ENCODE measurements at places on chromosomes 16 and 17.
A peak's percentile ranks its signal among the peaks of the same experiment; 100 is the strongest.

GRCh38 chr17:79955691-79956440 lies 79.8 kb downstream of the TBC1D16 start:
- DNase-seq: no peak

- no peak for DNase-seq
These were observed 4.2 kb downstream of the C16orf90 start for GRCh38 chr16:3490911-3491629.

- no peak for DNase-seq
These were observed 62.2 kb downstream of the DHRS7C start for GRCh38 chr17:9729034-9729650.

DNA sequence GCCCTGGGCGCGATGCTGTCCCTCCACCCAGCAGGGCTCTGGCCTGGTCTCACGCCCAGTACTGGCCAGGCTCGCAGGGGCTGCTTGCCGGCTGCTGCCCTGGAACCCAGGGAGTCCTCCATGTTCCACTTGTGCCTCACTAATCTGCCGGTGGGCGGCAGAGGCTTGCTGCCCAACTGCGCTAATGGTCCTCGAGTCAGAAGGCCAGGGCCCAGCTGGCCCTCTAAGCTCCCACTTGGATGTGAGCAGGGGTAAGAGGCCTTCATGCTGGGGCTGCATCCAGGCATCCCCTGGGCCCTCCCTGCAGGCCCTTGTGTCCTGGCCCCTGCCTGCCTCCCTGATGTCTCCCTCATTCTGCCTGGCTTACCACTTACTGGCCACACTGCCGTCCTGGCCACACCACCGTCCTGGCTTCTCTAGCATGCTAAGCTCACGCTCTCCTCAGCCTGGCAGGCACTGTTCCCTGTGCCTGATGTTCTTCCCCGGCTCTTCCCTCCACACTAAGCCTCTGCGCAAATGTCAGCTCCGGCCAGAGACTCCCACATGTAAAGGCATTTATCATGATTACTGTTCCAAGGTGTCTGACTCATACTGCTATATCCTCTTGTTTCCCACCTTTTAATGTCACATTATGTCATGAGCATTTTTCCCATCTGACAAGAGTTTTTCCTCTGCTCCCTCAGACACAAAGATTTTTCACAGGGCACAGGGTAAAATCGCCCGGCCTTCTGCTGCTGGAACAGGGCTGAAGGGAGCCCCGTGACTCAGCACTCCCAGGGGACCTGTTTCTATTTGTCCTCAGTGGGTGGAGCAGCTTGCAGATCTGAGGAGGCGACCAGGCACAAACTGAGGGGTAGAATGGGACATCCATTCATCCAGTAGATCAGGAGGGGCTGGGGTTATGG lies 15.9 kb downstream of the B9D1 start:
- no peak for DNase-seq

DNA sequence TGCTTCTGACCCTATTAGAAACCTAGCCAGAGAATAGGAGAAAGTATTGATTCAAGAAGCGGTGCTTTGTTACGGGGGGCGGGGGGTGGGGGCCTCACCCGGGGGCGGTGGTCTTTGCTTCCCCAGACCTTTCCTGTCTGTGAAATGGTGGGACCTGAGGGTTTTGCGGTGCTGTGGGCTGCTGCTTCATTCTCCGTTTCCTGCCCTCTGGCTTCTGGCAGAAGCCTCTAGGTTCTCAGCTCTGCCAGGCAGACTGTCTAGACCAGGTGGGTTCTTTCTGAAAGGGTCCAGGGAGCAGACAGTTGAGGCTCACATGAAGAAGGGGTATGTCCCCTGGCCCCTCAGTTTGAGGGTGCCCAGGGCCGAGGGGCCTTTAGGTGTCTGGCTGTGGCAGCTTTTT lies 14.0 kb downstream of the GSE1 start:
- DNase-seq: peak; percentile 17

- no peak for DNase-seq
These were observed 41.8 kb upstream of the GFOD2 start for GRCh38 chr16:67760956-67761230.

DNA sequence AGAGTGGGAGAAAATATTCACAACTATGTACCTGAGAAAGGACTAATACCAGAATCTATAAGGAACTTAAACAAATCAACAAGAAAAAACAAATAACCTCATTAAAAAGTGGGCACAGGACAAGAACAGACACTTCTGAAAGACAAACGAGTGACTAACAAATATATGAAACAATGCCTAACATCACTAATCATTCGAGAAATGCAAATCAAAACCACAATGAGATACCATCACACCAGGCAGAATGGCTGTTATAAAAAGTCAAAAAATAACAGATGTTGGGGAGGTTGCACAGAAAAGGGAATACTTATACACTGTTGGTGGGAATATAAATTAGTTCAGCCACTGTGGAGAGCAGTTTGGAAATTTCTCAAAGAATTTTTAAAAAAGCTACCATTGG lies 83.5 kb upstream of the WSCD1 start:
- no peak for DNase-seq

GRCh38 chr17:65776890-65777289 lies 215.4 kb upstream of the AXIN2 start:
- DNase-seq: no peak

DNA sequence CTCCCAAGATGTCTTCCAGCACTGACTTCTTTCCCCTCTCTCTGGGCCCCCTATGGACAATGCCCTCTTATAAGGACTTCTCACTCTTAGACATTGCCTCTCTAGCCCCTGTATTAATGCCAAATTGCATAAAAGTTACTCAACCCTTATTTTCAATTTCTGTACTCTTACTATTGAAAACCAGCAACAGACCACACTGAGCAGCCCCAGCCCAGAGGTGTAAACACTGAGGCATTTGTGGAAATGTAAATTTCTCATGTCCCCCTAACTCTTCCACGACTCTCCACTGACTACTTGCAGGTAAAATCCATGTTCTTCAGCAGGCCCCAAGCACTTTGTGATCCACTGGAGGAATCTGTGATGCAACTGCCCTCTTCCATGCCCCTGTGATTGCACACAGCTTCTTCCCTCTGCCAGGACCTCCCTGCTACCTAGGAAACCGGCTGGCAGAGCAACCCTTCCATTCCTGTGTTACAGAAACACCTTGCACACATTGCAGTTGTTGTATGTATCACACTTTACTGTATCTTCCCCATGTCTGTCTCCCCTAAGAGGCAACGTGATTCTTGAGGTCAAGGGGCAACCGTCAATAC lies 4.4 kb downstream of the N4BP1 start:
- no peak for DNase-seq

DNA sequence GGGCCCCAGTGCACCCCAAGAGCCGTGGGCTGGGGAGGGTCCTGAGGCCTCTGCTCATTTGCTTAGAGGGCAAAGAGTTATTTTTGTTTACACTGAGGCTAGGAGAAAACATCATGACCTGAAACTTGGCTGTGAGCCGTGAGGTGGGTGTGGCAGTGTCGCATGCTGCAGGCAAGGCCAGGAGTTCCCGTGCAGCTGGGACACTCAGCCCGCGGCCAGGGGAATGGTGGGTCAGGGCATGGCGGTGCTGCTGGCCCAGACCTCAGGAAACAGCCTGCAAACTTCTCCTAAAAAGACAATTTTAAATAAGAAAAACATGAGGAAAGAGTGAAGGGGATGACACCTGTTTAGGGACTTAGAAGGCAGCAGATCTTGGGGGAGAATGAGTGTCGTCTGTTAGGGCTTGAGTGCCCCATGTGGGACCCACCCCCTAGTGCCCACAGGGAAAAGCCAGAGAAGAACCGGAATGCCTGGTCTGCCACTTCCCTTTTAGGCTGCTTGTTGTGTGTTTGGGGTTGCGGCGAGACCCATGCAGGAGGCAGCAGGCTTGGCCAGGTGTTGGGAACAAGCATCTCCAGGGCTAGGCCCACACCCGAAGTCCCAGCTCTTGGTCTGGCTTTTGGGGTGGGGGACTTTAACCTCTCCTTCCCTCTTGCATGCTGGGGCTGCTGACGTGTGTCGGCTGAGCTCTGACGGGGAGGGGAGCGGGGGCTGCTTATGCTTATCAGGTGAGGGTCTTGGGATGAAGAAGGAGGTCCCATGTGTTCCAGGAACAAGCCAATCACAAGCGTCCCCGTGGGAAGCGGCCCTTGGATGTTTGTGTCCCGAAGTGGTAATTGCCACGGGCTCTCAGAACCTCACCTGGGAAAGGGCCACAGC lies 80.9 kb upstream of the GNG13 start:
- no peak for DNase-seq

GRCh38 chr17:59892251-59892923 lies 356 bp downstream of the TUBD1 start:
- no peak for DNase-seq

GRCh38 chr17:19019041-19019941 lies 14.7 kb upstream of the FAM83G start:
- no peak for DNase-seq

DNA sequence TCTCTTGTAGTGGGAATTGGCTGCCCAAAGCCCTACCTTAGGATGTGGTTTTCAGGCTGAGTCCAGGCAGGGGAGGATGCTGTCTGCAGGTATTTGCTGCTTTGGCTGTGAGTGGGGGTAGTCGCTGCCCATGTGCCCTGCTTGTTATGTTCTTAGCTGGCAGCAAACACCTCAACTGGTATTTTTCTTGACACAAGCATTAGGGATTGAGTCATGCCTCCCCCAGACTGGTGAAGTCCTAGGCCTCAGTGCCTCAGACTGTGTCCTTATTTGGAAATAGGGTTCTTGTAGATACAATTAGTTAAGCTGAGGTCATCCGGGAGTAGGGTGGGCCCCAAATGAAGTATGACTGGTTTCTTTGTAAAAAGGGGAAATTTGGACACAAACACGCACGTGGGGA lies 808.3 kb upstream of the EEF2KMT start:
- DNase-seq: no peak

- DNase-seq: no peak
These were observed 10.2 kb downstream of the EFTUD2 start for GRCh38 chr17:44889003-44889402.

- peak; percentile 46 for DNase-seq
These were observed 42.8 kb upstream of the GSE1 start for GRCh38 chr16:85570213-85570734.

- no peak for DNase-seq
These were observed 2.6 kb downstream of the SPNS3 start for GRCh38 chr17:4436381-4436780.

DNA sequence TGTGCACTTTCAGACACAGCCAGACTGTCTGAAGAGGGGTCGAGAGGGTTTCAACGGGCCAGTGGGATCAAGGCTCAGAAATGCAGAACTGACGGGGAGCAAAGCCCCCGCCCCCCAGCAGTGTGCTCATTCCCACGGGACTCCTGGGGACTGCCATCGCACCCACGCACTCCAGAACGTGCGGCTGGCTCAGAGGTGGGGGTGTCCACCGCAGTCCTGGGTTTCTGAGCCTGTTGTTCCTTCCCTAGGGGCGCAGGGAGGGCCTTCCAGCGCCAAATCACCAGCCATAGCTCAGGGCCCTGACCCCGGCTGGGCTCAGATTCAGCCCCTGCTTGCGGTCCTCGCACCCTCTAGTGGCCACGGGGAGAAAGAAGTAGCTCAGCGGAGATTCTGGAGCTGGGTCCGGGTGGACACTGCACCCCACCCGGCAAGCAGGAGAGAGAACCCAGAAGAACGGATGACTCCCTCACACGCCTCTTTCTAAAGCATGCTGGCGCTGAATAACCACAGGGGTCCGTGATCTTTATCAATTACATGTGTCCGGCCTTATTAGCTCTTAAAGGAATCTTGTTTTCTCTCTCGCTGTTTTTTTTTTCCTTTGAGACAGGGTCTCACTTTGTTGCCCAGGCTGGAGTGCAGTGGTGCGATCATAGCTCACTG lies 45.0 kb upstream of the USP7 start:
- peak; percentile 79 for DNase-seq

DNA sequence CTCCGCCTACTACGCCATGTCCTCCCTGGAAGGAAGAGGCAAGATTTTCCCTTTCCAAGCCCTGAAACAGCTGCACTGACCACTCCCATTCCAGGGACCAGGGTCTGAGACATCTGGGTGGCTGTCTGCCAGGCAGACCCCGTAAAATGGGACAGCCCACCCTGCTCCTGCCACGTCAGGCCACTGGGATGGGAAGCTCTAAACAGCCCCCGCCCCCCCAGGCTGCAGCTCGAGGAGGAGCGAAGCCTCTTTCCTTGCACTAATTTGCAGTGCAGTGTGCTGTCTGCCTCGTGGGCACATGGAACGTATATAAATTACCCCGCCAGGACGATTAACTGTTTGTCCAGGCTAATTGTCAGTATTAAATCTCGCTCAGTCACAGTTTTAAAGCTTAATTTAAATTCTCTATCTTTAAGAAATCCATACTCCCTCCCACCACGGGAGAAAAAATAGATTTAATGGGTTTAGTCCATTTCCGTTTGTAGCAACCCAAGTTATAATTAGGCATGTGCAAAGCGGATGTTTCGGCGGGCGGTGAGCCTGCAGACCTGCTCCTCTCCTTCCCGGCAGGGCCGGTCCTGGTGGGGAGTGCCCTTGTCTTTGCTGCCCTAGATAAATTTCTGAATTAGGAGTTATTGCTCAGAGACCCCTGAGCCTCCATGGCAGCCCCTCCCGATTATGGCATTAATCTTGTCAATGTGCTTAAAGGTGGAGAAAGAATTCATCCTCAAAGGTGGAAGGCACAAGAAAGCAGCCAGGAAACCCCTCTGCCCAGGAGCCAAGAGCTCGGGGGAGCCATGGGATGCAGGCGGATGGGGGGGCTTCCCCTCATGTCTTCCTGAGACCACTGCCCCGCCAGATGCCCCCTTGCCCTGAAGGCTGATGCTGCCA lies 268.0 kb upstream of the TNRC6C start:
- DNase-seq: no peak

GRCh38 chr17:37358098-37358829 lies 17.5 kb upstream of the C17orf78 start:
- peak; percentile 45 for DNase-seq

DNA sequence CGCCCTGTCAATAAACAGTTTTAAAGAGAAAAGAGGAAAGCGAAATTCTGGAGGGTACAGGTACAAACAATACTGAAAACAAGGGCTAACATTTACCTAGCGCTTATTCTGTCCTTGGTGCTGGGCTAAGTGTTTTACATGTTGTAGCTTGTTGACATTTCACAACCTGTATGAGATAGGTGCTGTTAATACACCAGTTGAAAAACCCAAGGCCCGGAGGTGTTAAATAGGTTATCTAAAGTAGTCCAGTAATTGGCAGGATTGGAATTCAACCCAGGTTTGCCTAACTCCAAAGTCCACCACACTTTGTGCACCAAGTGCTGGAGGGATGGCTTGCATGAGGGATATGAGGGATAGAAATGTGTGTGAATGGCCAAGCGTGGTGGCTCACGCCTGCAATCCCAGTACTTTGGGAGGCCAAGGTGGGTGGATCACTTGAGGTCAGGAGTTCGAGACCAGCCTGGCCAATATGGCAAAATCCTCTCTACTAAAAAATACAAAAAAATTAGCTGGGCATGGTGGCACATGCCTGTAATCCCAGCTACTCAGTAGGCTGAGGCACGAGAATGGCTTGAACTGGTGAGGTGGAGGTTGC lies 2.9 kb downstream of the ATP6V0D1 start:
- DNase-seq: no peak

DNA sequence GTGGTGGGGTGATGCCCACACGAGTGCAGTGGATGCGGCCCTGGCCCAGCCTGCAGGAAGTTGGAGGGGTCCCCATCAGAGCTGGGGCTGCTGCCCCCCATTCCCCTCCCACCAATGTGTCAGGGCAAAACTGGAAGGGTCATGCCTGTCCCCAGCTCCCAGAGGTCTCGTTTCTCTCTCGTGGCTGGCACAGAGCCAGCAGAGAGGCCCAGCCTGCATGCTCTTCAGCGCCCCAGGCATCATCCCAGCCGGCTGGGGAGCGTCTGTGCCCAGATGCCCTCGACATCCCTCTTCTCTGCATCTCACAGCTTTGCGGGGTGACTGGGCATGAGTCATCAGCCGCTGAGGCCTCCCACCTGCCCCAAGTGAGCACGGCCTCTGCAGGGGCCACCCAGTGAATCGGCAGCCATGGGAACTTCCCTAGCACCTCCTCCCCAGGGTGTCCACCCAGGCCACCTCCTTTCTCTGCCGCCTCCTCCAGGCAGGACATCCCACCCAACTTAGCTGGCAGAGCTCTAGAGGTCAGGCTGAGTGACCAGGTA lies 9.8 kb upstream of the CSNK1D start:
- DNase-seq: peak; percentile 81
